ENCODE measurements at places on chromosomes 3 and 15.

DNA sequence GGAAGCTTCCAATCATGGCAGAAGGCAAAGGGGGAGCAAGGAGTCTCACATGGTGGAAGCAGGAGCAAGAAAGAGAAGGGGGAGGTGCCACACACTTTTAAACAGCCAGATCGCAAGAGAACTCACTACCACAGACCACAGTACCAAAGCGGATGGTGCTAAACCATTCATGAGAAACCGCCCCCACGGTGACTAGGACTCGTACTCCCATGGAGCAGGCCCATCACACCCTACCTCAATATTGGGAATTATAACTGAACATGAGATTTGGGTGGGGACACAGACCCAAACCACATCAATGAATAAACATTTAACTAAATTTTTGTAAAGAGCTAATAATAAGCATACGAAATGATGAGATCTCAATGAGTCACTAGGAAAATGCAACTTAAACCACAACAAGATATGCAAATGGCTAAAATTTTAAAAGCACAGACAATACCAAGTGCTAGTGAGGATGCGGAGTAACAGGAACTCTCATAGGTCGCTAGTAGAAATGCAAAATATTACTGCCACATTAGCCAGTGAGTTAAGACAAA lies 10.0 kb downstream of the MRPS25 start:
- DNase-seq, result peak; percentile 51

DNA sequence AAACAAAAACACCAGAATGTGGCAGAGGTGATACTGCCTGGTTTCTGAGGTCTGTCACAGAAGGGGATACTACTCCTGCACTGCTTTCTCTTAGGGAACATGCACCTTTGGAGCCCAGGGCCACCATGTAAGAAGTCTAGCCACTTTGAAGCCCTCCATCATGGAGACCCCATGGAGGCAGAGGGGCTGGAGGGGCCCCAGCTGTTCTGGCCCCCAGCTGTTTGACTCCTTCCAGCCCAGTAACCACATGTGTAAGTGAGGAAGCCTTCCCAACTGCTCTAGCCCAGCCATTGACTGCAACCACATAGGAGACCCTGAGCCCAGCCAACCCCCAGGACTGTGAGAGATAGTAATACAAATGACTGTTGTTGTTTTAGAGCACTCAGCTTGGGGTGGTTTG lies 9.0 kb upstream of the IGDCC4 start:
- no peak for DNase-seq

GRCh38 chr3:147423537-147423797 lies 14.3 kb downstream of the ZIC1 start:
- DNase-seq, result no peak

GRCh38 chr15:28181366-28181765 lies 82.3 kb upstream of the OCA2 start:
- no peak for DNase-seq

Measured in stimulated activated naive B cell treated with anti-CD40 and anti-IgM and Interleukin-4, amounts not matched to agents 10 μg/mL and 1 μg/mL and 100 μg/mL, for 72 hours (primary cell).